Dermis blood vessel endothelial cell (primary cell): ENCODE measurements at places on chromosomes 16 and 17.

DNA sequence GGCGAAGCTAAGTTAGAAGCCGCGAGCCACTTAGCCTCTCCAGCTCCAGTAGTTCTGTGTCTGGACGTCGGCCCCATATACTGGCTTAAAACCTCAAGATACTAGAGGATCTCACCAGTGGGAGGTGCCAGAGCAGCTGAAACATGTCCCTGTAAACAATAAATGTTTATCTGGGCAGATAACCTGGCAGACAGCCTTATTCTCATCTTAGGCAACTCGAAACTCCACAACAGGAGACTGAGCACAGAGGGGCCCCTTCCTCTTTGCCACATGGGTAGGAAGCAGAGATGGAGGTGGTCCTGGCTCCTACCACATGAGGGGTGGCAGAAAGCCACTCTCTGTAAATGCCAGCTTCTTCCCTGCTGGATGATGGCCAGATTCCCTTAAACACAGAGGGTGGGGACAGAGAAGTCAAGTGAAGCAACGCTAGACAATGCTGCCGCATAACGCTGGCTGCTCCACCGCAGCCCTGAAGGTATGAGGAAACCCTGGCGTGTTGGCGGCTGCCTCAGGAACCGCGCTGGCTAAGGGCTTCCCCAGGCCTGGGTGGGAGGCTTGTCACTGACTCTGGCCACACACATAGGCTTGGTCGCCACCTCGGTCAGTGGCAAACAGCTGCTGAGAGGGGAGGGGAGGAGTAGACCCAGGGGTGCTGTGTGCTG, 67.9 kb downstream of the HIC1 start:
- peak; percentile 61 for DNase-seq

GRCh38 chr16:67537270-67537635, 8.6 kb downstream of the RIPOR1 start:
- DNase-seq: peak; percentile 84

GRCh38 chr16:68704232-68704867, 32.7 kb upstream of the CDH1 start:
- peak; percentile 78 for DNase-seq

- DNase-seq: no peak
These were observed 3.1 kb upstream of the KRTAP3-2 start for GRCh38 chr17:41002814-41003213.
